ENCODE measurements at places on chromosomes 1 and 21. TPM values are rescaled to one million over a fixed set of nuclear protein-coding genes. Genes with fewer than 3 reads are reported as not detected.

Gene TNFSF4
- total RNA-seq, result 3.1 TPM

Gene CD84
- not detected for total RNA-seq

Gene INSRR
- total RNA-seq, result 0.21 TPM

Gene LYSMD1
- 19.7 TPM for total RNA-seq

DNA sequence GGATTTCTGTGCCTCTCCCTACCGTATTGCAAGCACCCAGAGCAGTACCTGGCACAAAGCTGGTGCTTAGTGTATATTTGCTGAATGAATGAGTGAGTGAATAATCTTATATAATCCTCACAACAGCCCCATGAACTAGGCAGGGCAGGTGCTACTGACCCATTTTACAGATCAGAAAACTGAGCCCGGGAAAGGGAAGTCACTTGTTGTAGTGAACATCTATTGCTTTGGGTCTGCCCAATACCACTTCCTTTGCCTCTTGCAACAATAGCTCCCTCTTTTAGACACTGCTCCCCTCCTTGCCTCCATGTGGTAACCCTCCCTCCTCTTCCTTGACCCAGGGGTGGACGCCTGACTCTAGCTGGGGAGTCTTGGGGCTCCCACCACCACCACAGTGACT lies 3.1 kb downstream of the CDCP2 start:
- no peak for DNase-seq

- DNase-seq, result no peak
Measured at GRCh38 chr1:102899935-102900334, 208.4 kb downstream of the COL11A1 start.

DNA sequence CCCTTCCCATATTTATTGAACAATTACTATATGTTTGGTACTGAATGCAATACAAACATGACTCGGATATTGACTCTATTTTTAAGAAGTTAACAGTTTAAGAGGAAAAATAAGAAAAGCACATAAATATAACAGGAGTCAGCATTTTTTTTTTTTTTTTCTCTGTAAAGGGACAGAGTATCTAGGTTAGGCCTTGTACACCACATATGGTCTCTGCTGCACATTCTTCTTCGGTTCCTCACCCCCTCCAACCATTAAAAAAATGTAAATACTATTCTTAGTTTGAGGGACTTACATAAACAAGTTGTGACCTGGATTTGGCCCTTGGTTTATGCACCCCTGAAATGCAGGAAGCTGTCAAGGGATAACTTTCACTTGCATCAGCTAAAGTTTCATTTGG lies 40.4 kb downstream of the PHC2 start:
- DNase-seq, result no peak

DNA sequence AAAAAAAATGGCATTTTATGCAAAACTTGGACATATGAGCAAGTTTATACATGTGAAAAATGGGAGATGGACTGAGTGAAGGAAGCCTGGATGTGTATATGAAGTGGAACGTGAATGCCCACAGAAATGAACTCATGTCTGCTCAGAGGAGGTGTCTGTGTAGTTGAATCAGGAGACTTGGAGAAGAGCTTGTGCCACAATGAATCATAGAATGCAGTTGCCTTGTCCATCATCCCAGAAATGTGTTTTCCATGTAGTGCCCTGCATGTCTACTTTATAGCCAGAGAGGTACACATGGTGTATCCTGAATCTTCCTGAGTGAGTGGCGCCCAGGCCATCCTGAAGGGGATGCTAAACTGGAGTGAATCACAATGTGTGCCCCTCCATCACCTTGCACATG lies 2.6 kb upstream of the ILDR2 start:
- DNase-seq, result no peak

DNA sequence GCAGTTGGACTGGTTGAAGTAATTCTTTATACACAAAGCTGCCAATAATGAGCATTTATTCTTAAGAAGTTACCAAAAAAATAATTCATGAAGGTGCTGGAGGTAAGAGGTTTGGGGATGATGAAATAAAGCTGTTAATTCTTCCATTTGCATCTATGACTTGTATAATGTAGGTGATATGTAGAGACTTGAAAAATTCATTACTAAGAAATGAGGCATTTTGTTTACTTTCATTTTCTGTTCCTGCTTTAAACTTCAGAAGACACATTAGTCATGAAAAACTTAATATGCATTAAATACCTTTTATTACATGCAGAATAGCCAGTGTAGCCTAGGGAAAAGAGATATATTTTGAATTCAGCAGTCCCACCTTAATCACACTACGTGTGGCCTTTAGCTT lies 214.2 kb downstream of the SLC44A5 start:
- no peak for DNase-seq
